Hindlimb muscle (tissue), 1 donor: ENCODE measurements at places on chromosomes 4 and X.

GRCh38 chr4:173590697-173591096 lies 60.7 kb upstream of the HAND2 start:
- no peak for DNase-seq

GRCh38 chr4:183469285-183469684 lies 24.8 kb downstream of the CDKN2AIP start:
- DNase-seq, result no peak

DNA sequence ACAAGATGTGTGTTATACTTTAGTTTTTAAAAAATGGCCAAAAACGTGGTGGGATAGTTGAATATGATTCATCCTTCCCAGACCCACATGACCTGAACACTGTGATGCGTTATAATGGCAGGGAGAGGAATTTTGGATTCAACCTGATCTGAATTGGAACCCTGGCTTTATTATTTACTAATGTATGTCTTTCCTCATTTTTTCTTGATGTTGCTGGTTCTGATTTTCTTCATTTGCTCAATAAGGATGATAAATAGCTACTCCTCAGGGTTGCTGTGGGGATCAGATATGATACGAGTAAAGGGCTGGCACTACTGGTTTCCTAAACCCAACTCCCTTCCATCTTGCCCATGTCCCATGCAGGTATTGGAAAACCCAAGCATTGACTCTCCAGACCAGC lies 24.2 kb upstream of the ACSL1 start:
- no peak for DNase-seq

DNA sequence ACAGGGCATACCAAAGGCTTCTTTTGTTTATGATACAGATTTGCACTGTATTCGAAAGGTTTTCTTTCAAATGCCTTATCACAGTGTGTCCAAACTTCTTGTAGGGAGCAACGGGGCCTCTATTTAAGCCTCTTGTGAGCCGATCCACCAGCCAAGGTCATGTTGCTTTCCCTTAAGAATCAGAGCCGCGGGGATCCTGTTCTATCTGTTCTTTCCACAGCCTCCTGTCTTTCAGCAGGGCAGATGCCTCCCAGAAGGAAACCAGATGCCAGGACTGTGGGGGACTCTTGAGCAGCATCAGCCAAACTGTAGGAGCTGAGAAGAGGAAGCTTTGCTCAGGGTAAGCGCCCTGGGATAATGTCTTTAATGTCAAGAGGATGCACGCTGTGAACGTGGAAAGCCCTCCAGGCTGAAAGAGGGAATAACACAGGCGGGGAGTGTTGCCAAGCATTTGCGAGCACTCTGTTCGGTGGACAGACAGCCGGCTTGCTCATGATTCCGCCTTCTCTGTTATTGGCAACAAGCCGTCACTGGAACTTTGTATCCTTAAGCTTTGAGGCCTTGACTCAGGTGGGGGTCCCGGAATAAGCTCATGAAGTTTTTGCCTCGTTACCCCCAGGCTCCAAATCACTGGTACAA lies 279.8 kb upstream of the FRG1 start:
- DNase-seq, result no peak

DNA sequence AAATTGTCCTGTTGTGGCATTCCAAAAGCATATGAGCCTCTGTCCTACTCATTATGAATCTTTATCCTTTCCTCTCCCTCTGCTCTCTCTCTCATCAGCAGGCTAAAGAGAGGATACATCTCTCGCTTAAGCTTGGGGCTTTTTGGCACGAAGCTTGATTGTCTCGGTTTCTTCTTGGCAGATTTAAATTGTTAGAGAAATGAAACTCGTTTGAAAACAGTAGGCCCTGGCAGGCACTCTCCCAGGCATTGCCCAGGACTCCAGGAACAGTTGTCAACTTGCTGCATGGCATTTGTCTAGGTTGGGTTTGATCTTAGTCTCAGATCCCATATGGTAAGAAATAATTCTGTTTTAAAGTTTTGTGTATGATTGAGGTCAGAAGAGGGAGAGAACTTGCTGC lies 35.5 kb downstream of the NAA11 start:
- DNase-seq, result no peak
